ENCODE measurements at places on chromosomes 4 and X.
A peak's percentile ranks its signal among the peaks of the same experiment; 100 is the strongest.

DNA sequence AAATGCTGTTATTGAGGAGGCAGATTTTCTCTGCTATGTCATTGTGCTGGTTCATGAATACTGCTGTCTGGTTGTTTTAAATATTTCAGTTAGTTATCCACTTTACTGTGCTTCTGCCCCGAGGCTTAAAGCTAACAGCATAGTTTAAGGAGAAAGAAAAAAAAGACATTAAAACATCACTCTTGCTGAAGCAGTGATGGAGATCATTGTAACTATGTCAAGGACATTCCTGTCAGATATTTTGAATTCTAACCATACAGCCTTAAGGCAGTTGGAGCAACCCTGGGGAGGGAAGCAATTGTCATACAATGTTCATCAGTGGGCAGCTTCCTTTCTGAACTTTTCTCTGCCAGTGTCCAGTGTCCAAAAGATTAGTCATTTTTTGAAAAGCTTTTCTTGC is 199.0 kb upstream of the DDX53 start:
- no peak for DNase-seq

DNA sequence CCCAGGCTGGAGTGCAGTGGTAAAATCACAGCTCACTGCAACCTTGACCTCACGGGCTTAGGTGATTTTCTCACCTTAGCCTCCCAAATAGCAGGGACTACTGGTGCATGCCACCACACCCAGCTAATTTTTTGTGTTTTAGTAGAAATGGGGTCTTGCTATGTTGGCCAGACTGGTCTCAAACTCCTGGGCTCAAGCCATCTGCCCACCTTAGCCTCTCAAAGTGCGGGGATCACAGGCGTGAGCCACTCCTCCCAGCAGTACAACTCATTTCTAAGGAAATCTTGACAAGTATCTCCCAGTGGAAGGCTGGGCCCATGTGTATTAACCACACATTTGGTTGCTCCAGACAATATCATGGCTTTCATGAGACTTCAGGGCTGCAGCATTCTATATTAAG is 20.4 kb upstream of the PDLIM5 start:
- no peak for DNase-seq

DNA sequence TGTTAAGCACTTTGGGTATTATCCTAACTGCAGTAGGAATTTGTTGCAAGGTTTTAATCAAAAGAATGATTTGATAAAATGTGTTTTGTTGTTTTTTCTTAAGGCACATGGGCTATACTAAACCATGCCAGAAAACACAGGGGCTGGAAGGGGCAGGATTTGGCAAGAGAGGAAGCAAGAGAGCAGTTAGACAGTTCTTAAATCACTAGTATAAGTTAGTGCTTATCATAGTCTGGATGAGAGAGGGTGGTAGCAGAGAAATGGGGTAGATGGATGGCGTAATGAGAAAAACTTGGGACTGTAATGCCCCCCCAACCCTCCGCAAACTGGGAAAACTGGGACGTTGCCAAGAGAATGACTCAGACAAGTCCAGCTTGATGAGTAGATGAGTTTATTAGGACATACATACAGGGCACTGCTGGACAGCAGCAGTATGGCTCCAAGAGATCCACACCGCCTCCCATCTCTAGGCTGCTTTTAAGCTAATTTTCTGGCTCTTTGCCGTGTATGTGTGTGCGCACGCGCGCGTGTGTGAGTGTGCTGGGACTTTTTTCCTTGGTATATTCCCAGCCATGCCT is 151.5 kb downstream of the PDLIM5 start:
- peak; percentile 15 for DNase-seq

DNA sequence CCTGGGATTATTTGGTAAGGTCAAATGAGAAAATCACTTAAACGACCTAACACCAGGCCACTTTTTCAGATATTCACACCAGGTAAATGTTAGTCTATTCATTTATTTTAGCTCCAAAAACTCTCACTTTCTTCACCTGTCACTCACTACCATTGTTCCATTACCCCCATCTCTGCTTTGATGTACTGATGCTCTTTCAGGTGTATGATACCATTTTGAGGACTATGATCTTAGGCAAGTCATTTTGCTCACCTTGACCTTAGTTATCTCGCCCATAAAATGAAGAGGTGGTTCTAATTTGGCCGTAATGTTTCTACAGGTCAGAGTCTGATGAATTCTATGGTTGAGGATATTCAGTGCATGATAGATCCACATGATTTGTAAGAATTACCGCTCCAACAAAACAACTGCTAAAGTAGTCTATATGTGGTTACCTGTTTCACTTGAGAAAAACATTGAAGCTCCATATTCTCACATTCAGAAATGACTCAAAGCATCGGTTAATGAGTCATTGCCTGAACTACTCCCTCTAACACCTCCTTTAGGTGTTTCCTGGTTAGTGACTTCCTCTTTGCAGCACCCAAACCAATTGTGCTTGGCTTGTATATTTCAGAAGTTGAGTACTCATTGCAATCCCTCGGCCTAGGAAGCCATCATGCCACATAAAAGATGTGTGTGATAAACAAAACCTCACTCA is 4.5 kb downstream of the DTHD1 start:
- no peak for DNase-seq

DNA sequence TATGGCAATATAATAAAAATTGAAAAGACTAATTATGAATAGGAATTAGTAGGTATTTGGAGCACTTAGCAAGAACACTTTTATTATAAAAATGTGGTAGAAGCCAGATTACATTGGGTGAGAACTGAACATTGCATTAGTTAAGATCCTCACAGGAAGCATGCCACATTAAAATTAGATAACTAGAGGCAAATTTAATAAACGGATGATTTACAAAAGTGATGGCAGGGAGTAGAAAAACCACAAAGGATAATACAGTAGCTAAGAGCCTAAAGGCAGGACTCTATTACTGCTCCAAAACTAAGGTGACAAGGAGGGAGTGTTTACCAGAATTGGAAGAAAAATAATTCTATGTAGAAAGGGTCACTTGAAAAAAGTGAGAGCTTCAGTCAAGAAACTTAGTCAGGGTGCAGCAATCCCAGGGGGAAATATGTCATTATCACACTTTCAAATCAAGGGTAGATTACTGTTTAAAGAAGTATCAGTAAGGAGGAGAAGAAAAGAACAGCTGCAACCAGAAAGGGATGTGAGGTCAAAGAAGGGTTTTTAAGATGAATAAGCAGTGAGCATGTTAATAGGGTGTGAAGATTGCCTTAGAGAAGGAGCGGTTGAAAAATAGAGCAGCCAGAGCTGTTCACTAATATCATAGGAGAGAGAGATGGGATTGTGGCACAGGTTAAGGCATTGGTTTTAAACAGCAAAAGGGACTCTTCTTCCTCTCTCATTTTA is 84.6 kb downstream of the NDST4 start:
- DNase-seq = no peak

DNA sequence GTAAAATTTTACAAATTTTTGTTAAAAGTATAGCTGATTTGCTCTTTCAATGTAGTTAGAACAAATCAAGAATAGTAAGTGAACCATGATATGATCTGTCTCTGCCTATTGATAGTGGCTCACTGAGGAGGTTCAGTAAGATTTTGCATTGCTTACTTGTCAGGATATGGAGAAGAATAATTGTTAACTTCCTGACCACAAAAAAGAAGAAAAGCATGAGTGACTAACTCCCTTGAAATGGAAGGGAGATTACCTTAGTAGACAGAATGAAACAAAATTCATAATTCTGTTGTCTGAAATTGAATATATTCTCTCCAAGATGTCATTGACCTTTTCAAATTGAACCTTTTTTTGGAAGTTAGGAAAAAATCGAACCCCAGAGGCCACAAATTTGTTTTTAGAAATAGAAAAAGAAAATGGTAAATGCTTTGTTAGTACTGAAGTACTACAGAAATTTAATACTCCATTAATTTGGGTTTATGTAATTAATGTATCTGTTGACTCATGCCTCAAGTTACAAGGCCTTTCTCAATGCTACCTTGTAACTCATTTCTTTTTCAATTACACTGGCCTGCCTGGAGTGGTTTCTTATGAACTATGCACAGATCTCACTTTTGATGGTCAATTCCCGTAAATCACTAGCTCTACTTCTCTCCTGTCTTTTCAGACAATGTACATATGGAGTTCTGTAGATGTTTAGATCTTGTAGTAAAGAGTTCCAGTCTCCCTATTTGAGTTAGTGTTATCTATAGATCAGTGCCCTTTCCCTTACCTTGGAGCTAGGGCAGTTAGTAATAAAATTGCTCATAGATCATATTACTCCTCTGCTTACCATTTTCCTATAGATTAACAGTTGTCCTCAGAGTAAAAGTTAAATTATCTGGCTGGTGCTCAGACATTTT is 139.3 kb downstream of the TLL1 start:
- no peak for DNase-seq

GRCh38 chr4:168154546-168155277 is 62.4 kb downstream of the ANXA10 start:
- no peak for DNase-seq

DNA sequence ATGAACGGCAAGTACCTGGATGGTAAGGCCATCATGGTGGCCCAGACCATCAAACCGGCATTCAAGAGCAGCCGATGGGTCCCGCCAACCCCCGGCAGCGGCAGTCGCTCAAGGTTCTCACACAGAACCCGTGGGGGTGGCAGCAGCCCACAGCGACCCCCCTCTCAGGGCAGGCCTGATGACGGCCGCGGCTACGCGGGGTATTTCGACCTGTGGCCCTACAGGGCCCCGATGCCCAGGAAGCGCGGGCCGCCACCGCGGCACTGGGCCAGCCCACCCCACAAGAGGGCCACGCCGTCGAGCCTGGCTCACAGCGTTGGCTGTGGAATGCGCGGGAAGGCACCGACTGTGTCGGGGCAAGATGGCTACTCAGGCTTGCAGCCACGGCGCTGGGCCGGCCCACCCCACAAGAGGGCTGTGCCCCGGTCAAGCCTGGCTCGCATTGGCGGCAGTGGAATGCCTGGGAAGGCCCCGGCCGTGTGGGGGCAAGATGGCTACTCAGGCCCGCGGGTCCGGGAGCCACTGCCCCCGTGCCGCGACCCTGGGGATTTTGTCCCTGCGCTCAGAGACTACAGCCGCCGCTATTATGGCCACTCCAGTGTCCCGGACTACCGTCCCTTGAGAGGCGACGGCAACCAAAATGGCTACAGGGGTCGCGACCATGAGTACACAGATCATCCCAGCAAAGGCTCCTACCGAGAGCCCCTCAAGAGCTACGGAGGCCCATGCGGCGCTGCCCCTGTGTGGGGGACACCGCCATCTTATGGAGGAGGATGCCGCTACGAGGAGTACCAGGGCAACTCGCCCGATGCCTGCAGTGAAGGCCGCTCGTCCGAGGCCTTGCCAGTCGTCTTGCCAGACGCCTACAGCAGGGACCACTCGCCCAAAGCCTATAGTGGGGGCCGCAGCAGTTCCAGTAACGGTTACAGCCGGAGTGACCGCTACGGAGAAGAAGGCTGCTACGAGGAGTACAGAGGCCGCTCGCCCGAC is 731 bp downstream of the RBMXL3 start:
- no peak for DNase-seq

DNA sequence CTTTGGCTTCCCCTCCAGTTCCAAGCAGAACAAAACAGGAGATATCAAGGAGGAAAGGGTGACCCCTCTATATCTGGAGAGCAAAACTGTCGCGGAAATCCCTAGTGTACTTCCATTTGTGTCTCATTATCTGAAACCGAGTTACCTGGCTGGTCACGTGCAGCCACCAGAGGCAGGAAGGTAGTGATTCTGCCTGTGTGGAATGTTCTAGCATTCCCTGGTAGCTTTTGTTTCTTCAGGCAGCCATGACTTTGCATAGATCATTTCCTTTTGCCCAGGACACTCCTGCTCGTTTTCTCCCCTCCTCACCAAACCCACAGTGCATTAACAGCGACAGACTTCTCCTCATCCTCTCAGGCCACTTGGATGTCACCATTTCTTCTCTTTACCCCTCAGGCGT is 107.9 kb downstream of the PTTG2 start:
- no peak for DNase-seq

DNA sequence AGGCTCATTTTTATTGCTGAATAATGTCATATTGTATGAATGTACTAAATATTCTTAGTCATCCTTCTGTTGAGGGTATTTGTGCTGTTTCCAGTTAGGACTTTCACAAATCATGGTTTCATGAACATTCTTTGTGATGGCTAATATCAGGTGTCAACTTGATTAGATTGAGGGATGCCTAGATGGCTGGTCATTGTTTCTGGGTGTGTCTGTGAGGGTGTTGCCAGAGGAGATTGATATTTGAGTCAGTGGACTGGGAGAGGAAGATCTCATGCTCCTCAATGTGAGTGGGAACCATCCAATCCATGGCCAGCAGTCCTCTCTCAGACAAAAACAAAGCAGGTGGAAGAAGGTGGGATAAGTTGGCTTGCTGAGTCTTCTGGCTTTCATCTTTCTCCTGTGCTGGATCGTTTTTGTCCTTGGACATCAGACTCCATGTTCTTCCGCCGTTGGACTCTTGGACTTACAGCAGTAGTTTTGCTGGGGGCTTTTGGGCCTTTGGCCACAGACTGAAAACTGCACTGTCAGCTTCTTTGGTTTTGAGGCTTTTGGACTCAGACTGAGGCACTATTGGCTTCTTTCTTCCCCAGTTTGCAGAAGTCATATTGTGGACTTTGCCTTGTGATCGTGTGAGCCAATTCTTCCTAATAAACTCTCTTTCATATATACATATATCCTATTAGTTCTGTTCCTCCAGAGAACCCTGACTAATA is 11.9 kb upstream of the HS3ST1 start:
- no peak for DNase-seq

GRCh38 chr4:107654694-107655093 is 65.3 kb downstream of the PAPSS1 start:
- DNase-seq = no peak

DNA sequence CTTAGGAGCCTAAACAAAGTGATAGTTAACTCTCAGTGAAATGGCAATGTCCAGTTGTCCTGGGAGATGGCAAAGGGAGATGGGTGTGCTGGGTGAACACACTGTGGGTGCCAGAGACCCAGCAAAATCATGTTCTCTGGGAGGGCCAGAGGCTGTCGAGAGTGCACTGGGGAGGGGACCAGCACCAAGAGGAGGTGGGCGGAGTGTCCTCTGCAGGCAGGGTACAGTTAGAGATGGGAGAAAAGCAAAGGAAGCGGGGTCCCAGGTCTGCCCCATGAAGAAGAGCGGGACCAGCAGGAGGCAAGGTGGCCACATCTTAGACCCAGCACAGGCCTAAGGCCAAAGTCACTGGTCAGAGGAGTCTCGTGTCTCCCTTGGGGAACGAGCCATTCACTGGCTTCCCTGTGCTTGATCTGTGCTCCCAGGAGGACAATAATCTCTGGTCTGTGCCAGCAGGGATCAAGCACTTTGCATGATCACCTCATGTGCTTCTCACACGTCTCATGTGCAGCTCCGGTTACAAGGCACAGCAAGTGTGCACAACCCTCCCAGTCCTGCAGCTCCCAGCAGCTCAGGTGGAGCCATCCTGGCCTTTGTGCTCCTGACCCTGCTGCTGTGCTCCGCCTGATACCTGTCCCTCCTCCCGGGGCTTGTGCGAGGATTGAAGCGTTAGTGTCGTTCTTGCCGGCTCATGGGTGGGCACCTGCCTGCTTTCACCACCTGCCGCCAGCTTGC is 100.9 kb downstream of the FAM53A start:
- DNase-seq = no peak

- DNase-seq = no peak
Measured at GRCh38 chrX:7088968-7089615, 58.4 kb upstream of the STS start.

GRCh38 chrX:134886002-134886596 is 104.7 kb upstream of the SMIM10 start:
- no peak for DNase-seq
